Astrocyte of the spinal cord (primary cell): ENCODE measurements at places on chromosomes 16 and 17.

DNA sequence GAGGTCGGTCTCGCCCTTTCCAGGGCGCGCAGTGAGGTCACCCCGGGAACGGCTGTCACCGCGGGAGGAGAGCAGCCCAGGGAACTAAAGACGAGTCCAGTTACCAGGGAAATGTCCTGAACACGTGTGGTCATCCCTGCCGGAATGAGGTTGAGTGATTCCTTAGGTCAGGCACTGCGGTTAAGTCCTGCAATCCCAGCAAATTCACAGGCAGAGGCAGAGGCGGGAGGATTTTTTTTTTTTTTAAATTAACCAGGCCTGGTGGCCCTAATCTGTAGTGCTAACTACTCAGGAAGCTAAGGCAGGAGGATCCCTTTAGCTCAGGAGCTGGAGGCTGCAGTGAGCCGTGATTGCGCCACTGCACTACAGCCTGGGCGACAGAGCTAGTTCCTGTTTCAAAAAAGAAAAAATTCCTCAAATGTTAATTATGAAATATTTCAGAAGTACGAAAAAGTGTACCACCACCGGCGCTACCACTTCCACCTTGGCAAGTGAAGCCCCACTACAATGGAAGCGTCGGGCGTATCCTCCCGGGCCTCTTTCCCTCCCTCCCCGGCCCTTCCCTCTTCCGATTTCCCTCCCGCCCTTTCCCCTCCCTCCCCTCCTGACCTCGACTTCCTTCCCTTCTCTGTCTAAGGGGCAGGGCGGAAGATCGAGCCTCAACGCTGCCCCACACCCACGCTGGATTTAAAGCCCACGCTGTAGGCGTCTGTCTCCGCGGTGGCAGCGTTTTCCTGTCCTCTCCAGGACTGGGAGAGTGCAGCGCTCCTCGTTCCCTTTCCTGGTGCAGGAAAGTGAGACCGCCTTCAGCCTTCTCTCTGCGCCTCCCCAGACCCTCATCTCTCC lies 27.3 kb downstream of the SLFN11 start:
- peak; percentile 22 for DNase-seq

DNA sequence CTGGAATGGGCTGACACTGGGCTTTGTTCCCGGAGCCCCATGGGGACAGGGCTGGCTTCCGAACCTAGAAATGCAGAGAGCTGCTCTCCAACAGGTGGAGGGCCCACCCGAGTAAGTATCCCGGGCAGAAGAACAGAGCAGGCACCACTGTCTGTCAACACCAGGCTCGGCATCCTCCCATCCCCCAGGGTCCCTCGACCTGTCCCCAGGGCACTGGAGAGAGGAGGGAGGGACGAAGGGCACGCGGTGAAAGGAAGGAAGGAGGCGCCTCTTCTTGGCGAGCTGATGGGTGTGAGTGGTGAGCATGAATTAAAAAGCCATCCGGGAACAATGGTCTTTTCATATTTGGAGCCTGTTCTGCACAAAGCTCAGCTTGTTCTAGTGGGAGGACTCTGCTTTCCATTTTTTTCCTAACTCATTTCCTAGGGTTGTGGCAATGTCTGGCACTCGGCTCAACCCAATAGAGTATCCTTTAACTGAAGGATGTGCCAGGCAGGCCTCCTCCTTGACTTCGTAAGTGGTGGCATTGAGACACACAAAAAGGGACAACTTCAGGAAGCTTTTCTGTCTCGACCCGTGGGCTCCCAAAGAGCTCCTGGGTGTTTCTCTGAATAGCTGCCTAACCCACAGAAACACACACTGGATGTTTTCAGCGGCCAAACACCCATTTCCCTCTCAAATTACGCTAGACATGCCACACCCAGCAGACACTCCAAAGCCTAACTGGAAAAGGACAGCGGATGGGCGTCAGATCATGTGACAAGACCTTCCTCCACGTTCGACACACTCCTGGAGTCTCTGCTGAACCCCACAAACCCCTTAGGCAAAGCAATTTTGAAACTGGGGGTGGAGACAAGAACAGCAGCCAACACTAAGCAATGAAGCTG lies 47.7 kb downstream of the ZFHX3 start:
- DNase-seq: peak; percentile 33

GRCh38 chr16:57607676-57608461 lies 20.6 kb upstream of the ADGRG1 start:
- DNase-seq: no peak

DNA sequence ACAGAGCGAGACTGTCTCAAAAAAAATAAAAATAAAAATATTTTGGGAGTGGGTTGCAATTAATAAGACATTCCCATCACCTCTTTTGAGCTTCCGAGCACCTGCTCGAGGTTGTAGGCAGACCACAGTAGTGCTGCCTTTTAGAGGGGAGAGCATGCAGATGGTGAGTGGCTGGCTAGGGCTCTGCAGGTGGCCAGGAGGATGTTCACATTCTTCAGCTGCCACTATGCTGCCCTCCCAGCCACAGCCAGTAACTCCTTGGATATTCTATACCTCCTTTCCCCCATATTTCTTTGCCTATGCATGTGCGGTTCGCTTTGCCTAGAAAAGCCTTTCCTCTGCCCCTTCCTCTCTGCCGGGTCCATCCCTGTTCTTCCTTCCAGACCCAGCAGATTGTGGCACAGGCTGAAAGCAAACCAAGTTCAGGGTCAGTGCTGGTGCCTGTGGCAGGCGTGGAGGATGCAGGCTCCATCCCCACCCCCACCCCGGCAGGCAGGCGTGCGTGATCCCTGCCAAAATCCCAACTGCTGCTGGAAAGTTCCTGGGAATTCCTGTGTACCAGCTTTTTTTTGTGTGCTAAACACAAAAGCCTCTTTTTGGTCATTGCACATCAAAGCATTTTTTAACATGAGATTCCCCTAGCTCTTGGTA lies 33.8 kb upstream of the CMIP start:
- no peak for DNase-seq

DNA sequence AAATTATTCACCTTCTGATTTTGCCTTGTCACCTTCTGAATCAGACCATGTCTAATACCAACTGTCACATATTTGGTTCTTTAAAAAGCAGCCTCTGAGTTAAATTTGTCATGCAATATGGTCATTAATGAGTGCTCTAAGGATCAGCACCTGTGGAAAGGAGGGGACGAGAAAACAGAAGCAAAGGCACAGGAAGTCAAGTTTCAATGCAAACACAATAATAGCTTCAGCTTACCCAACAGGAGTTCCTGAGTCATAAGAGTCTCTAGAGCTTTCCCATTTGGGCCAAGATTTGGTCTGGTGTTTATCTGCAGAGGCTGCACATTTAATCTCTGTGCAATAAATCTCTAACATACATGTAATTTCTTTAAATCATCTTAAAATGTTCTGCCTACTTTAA lies 889.8 kb downstream of the CDH8 start:
- no peak for DNase-seq

- no peak for DNase-seq
Observed at GRCh38 chr16:64617836-64618476, 503.9 kb downstream of the CDH11 start.

DNA sequence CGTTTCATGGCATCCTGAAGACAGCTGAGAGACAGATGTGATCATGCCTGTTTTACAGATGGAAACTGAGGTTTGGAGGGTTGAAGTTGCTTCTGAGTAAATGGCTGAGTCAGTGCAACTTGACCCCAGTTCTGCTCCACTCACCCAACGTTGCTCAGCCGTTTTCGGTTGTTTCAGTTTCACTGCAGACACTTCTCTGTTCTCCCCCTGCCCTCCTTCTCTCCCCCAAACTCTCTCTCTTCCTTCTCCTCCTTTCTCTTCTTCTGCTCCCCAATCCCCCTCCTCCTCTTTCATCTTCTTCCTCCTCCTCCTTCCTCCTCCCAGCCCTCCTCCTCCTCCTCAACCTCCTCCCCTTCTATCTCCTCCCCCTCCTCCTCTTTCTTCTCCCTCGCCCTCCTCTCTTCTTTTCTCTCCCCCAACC lies 9.4 kb upstream of the CEP20 start:
- peak; percentile 53 for DNase-seq

DNA sequence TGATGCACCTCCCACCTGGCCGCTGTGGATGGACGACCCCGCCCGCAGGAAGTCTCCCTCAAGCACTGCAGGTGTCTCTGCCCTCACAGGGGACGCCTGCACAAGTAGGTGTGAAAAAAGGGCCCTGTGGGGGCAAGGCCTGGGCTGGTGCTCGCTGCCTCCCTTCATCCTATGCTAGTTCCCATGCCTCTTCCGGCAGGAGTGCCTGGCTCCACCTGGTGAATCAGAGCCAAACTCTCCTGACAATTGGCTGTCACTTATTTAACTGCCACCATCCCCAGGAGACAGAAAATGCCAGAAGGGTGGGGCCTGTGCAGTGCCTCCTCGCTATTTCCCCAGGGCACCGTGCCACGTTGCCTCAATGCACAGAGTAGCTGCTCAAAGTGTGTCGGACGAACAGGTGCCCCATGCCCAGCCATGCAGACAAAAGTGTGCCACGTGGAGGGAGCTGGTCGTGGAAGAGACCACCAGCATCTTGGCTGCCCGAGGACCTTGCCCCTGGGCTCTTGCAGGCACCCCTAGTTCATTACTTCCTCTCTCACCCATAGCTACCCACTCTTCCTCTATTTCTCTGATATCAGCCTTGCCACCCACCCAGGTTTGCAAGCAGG lies 170.7 kb downstream of the SEC14L1 start:
- DNase-seq: no peak

GRCh38 chr17:4951486-4951885 lies 567 bp downstream of the ENO3 start:
- DNase-seq: no peak

- DNase-seq: no peak
Observed at GRCh38 chr16:80317599-80318037, 223.2 kb upstream of the DYNLRB2 start.

DNA sequence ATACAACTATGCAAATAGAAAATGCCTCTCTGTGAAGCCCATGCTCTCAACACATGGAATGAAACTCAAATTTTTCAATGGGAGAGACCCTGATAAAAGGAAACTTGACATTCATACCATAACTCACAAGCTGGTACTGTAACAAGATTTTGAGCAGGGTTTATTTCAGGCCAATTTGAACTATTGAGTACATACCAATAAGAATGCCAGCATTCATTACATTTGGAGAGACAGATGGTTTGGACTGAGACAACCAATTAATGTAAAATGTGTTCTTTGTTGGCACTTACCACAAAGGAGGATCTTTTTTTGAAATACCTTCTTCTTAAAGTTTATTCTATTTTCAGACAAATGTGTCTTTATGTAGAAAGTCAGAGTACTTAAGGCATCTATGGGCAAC lies 1357.0 kb upstream of the GOT2 start:
- no peak for DNase-seq

GRCh38 chr16:88144028-88144511 lies 192.8 kb downstream of the BANP start:
- DNase-seq: no peak

DNA sequence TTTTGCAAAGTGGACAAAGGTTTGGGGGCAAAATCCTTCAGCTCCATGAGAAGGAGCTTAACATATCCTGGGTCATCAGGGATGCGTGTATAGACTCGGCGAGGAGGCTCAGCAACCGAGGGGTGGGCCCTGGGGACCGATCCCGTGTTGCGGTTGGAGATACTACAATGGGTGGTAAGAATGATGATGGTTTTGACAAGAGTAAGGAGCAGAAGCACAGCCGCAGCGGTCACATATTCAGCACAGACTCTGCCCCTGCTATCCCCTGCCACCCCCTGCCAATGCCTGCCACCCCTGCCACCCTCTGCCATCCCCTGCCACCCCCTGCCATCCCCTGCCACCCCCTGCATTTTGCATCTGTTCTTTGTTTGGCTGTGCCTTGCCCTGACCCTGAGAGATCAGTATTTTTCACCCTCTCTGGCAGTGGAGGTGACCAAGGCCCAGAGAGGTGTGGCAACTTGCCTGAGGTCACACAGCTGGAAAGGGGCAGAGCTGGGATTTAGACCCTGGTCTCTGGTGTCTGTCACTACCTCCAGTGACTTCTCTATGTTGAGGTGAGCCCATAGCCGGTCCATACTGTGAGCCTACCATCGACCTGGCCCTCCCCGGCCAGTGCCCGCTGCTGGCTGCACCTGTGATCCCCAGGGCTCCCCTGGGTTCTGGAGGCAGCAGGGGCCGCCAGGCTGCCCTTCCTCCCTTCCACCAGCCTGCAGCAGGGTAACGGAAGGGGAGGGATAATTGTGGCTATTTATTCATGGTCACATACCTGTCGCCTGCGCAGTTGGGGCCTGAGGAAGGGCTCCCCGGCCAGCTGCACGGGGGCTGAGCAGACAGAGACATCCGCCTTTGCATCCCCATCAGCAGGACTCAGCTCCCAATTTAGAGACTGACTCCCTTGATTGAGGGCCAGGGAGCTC lies 74.9 kb upstream of the CBX4 start:
- DNase-seq: no peak

- no peak for DNase-seq
Observed at GRCh38 chr16:1278477-1278876, 22.6 kb downstream of the TPSD1 start.

DNA sequence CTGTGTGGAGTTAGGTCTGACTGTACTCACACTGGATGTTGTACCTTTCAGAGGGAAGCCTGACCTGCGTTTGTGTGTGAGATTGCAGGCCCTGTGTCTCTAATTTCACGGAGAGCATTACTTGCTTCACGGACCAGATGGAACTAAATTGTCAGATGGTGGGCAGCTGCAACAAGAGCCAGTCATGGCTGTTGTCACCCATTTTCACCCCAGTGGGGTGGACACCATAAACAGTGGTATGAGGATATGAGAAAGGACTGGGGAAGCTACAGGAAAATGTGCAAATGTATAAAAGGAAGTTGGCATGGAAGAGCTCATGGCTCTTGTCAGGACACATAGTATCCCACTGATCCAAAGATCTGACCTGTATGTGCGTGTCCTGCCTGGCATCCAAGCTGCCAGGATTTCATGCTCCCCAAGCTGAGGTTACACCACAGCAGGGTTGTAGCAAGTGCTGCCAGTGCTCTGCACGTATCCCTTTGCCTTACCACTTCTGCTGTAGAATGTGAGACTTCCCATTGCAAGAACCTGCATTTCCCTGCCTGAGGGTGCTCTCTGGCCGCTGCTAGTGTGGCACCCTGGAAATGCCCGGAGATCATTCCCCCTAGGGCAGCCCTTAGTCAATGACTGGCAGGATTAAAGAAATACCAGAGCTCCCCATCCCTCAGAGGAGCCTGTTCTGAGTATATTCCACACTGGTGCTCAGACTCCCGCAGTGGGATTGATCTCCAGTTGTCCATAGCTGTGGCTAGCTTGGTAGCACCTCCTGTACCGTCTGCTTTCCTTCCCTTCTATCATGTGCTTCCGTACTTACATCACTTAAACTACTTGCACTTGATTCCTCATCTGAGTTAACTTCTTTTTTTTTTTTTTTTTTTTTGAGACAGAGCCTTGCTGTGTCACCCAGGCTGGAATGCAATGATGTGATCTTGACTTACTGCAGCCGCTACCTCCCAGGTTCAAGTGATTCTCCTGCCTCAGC lies 70.4 kb upstream of the TANC2 start:
- no peak for DNase-seq

DNA sequence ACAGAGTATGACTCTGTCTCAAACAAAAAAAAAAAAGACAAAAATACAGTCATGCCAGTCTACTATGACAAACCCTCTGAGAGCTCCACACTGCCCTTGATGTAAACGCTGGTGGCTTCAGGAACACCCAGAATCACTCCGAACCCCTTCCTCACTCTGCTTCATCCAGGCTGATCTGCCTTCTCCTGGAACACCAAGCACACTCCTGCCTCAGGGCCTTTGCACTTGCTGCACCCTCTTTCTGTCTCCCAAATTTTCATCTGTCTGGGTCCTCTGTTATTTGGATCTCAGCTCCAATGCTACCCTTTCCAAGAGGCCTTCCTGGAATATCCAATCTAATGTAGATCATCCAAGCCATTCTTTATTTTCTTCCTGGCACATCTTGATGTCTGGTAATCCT lies 7.9 kb upstream of the SLC39A11 start:
- DNase-seq: no peak

GRCh38 chr17:75241143-75241430 lies 20.3 kb downstream of the GGA3 start:
- DNase-seq: no peak
